ENCODE measurements at places on chromosomes 7 and 10.

DNA sequence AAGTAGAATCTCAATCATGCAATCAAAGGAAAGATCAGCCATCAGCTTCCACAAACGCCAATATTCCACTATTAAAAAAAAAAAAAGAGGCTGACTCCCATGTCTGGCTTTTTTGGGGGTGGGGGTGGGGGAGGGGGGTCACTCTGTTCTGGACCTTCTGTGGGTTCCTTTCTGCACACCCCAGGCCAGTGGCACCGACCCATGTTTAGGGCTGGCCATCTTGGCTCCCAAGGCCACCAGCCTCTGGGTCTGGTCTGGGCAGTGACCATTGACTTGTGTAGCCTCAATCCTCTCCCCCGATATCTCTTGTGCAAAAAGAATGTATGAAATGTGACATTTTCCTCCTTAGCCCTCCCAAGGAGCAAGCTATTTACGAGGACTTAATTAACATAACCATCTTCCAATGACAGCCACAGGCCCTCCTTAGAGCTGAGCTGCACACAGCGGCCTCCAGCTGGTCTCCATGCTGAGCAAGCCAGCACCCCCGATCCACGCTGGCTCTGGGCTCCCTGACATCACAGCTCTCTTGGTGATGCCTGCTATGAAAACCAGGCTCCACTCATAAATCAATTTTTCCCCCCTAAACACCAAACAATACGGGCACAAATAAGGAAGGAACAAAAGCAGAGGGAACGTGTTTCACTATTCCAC lies 100.1 kb downstream of the ZRANB1 start:
- peaks cover 92% of the 10 kb centered on the region for H3K27me3 ChIP-seq
- no peak for DNase-seq
- H3K4me1 ChIP-seq: no peaks in the 10 kb centered on the region
- no peak overlapping the region for H3K4me3 ChIP-seq
- no peaks in the 10 kb centered on the region for H3K36me3 ChIP-seq

GRCh38 chr7:149369497-149369896 lies 91.4 kb downstream of the ZNF777 start:
- no peak overlapping the region for H3K4me3 ChIP-seq
- H3K27me3 ChIP-seq: no peaks in the 10 kb centered on the region

- no peaks in the 10 kb centered on the region for H3K4me1 ChIP-seq
- no peaks in the 10 kb centered on the region for H3K36me3 ChIP-seq
- H3K27me3 ChIP-seq: no peaks in the 10 kb centered on the region
- H3K27ac ChIP-seq: no peak within 1 kb of the TSS
Measured at GRCh38 chr10:43648398-43649184, at the start of gene ZNF32. TSS of gene ZNF32 (minus strand) at chr10:43648881. CDS start at chr10:43646133, 2,748 bp downstream.

- no peaks in the 10 kb centered on the region for H3K36me3 ChIP-seq
- DNase-seq: peak; percentile 53
- peak overlapping the region; percentile 62 for H3K4me3 ChIP-seq
- H3K27me3 ChIP-seq: no peaks in the 10 kb centered on the region
Measured at GRCh38 chr10:134247-135131, 766 bp upstream of the ZMYND11 start.

DNA sequence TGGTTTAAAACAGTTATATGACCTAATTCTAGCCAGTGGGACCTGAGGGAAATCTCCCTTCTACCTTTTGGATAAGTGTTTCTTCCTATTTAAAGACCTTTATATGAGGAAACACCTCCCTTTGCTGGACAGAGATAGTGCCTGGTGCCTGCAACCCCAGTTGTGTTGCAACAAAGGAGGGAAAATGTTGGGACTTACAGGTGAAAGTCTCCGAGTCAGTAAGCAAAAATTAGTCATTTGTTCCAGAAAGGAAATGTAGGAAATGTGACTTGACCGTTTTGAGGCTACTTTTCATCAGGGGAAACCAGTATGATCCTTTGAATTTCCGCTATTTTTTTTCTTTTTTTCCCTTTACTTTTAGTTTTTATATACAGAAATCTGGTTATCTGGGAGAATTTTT lies 165.5 kb downstream of the DKK1 start:
- H3K4me1 ChIP-seq: peaks cover 41% of the 10 kb centered on the region
- H3K36me3 ChIP-seq: no peaks in the 10 kb centered on the region
- no peak for DNase-seq

- no peaks in the 10 kb centered on the region for H3K36me3 ChIP-seq
- no peak overlapping the region for H3K4me3 ChIP-seq
- no peak for DNase-seq
- no peaks in the 10 kb centered on the region for H3K4me1 ChIP-seq
- H3K27ac ChIP-seq: no peak overlapping the region
Measured at GRCh38 chr7:82595176-82595575, 151.6 kb upstream of the CACNA2D1 start.

DNA sequence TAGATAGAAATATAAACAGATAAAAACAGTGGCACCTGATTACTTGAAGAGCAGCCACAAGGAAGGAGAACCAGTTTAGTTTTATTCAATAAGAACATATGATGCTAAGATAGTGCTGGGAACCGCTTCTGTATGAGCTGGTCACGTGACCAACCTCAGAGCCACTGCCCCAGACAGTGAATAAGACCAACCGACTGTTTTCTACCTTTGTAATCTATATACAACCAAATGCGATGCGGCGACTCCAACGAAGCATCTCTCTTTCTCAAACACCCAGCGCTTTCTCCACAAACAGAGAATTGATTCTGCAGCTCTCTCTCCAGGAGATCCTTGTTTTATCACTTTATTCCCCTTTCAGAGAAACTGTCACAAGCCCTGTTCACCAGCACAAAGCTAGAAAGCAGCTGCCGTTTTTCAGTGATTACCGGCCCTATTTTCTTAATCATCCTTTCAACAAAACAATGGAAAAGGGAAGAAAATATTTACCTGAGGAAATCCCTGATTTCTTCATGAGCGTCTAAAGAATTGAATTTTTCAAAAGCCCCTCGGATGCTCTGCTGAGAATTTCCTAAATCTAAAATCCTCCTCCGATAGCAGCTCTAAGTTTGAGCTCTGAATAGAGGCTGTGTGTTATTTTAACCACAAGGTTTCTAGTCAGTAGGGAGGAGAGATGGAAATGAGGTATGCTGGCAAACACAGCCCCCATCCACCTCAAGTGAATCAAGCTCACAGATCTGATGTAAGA lies 55.7 kb upstream of the JCAD start:
- no peak overlapping the region for H3K4me3 ChIP-seq
- no peak overlapping the region for H3K27ac ChIP-seq
- DNase-seq: no peak
- H3K27me3 ChIP-seq: no peaks in the 10 kb centered on the region
- H3K36me3 ChIP-seq: no peaks in the 10 kb centered on the region

GRCh38 chr7:17132726-17133125 lies 165.7 kb upstream of the AHR start:
- H3K27me3 ChIP-seq: no peaks in the 10 kb centered on the region
- H3K36me3 ChIP-seq: no peaks in the 10 kb centered on the region
- H3K4me1 ChIP-seq: peaks cover 18% of the 10 kb centered on the region
- no peak for DNase-seq
- no peak overlapping the region for H3K4me3 ChIP-seq

DNA sequence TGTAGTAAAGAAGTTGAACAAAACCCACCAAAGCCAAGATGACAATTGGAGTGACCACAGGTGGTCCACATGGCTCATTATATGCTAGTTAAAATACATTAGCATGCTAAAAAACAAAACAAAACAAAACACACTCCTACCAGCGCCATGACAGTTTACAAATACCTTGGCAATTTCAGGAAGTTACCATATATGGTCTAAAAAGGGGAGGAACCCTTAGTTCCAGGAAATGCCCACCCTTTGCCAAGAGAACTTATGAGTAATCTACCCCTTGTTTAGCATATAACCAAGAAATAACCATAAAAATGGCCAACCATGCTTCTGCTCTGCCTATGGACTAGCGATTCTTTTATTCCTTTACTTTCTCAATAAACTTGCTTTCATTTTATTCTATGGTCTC lies 979.1 kb upstream of the POT1 start:
- H3K27me3 ChIP-seq: no peaks in the 10 kb centered on the region
- H3K27ac ChIP-seq: no peak overlapping the region
- no peak overlapping the region for H3K4me3 ChIP-seq

GRCh38 chr7:152986376-152986775 lies 226.8 kb downstream of the ACTR3B start:
- no peak overlapping the region for H3K27ac ChIP-seq
- no peaks in the 10 kb centered on the region for H3K36me3 ChIP-seq
- H3K27me3 ChIP-seq: no peaks in the 10 kb centered on the region
- H3K4me1 ChIP-seq: no peaks in the 10 kb centered on the region
- no peak for DNase-seq
- no peak overlapping the region for H3K4me3 ChIP-seq

GRCh38 chr7:2800931-2801688 lies 43.0 kb downstream of the GNA12 start:
- H3K27me3 ChIP-seq: no peaks in the 10 kb centered on the region
- no peak overlapping the region for H3K27ac ChIP-seq
- H3K36me3 ChIP-seq: no peaks in the 10 kb centered on the region
- H3K4me3 ChIP-seq: no peak overlapping the region
- no peak for DNase-seq

DNA sequence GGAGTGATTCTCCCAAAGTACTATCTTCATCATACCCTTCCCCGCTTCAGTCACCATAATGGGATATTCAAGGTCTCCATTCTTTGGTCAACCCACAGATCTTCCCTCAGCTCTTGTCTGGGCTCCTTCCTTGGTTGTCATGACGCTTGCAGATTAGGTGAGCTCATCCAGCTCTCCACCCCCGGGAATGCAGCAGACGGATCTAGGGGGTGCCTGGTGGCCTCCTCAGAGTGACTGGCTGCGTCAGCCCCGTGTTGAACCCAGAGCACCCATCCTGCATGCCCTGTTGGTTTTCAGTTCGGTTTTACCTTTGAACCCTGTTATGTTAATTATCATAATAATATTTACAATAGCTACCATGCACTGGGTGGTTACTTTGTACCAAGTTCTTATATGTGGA lies 6.4 kb downstream of the NEURL1 start:
- H3K4me1 ChIP-seq: peaks cover 64% of the 10 kb centered on the region
- H3K36me3 ChIP-seq: no peaks in the 10 kb centered on the region
- peak overlapping the region; percentile 97 for H3K27ac ChIP-seq
- DNase-seq: no peak
- no peaks in the 10 kb centered on the region for H3K27me3 ChIP-seq

- no peak for DNase-seq
- H3K4me3 ChIP-seq: no peak overlapping the region
- peaks cover 28% of the 10 kb centered on the region for H3K4me1 ChIP-seq
- no peaks in the 10 kb centered on the region for H3K27me3 ChIP-seq
- no peak overlapping the region for H3K27ac ChIP-seq
Measured at GRCh38 chr10:47081264-47081663, 170.0 kb downstream of the PTPN20 start.

Data from MM.1S (cell line).